Suppressor macrophage (primary cell): ENCODE measurements at places on chromosomes 7 and 10.

DNA sequence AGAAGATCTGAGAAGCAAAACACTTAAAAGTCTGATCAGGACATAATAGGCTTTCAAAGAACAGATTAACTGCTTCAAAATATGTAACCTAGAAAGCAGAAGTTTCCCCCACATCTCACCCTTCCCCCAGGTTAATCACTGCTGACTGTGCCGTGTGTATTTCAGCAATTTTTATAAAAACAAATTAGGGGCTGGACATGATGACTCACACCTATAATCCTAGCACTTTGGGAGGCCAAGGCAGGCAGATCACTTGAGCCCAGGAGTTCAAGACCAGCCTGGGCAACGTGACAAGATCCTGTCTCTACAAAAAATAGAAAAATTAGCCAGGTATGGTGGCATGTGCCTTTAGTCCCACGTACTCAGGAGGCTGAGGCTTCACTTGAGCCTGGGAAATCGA, 67.6 kb upstream of the GATA3 start:
- peak; percentile 6 for DNase-seq

DNA sequence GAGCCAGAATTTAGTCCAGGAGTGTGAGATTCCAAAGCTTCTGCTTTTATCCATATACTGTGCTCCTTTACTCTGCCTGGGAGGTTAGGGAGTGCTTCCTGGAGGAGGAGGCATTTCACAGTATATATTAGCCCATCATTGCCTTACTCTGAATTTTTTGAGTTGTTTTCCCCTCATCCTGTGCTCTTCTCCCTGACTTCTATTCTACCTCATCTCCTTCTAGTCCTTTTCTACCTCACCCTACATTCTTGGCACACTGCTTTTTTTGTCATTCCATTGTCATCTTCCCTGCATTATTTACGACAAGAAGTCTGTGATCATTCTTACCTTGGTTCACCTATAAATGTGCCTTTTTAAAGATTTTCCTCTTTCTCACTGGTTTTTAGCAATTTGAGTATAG, 21.3 kb downstream of the STK17A start:
- no peak for DNase-seq

DNA sequence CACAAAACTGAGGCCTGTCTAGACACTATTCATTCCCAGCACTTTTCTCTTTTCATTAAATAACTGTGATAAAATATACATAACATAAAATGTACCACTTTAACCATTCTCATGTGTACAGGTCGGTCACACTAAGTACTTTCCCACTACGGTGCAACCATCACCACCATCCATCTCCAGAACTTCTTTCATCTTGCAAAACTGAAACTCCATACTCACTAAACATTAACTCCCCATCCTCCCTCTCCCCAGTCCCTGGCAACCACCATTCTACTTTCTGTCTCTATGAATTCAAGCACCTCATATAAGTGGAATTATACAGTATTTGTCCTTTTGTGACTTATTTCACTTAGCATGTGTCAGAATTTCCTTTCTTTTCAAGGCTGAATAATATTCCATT, 53.0 kb downstream of the ARHGAP12 start:
- no peak for DNase-seq

GRCh38 chr7:93060025-93060424, 57.8 kb downstream of the SAMD9 start:
- DNase-seq: no peak

- DNase-seq: no peak
These were observed 150.7 kb upstream of the KLF14 start for GRCh38 chr7:130884437-130885417.

DNA sequence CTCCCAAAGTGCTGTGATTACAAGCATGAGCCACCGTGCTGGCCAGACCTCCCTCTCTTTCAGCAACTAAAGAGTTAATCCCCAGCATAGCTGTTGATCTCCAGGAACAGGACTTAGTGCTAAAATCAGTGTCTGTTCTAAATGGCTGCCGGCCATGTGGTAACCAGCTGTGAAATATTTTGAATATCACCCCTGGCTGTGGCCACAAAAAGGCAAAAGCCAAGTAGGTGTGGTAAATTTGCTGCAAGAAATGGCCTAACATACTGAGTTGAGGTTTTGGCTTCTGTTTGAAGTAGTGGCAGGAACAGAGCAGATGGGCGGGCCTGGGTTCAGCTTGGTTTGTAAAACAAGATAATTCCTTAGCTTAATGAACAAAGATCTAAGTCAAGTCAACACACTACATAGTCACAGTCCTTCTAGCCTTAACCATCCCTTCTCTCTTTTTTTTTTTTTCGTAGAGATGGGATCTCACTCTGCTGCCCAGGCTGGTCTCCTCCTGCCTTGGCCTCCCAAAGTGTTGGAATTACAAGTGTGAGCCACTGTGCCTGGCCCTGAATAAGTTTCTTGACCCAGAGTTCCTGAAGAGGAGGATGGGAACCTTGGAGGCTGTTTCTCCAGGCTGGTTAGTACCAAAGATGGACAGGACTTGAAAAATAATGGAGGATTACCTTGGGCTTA, 22.7 kb upstream of the AGFG2 start:
- DNase-seq: no peak

DNA sequence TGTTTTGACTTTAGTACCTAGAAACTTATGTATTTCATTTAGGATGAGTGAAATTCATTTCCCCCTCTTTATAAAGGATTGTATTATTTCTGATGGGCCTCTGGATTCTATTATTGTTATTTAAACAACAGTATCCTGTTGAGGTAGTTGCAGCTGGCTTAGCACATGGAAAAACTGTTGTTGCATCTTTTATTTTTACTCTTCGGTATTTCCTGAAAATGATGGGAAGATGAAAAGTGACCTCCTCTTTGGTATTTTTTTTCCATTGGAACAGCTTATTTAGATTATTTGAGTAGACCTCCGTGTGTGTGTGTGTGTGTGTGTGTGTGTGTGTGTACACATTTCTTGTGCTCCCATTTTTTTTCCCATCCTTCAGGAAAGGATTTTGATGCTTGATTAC, 129.8 kb downstream of the PRKG1 start:
- no peak for DNase-seq

GRCh38 chr10:3803927-3804741, 19.1 kb upstream of the KLF6 start:
- peak; percentile 72 for DNase-seq

GRCh38 chr7:155971180-155971770, 159.0 kb upstream of the SHH start:
- DNase-seq: no peak

DNA sequence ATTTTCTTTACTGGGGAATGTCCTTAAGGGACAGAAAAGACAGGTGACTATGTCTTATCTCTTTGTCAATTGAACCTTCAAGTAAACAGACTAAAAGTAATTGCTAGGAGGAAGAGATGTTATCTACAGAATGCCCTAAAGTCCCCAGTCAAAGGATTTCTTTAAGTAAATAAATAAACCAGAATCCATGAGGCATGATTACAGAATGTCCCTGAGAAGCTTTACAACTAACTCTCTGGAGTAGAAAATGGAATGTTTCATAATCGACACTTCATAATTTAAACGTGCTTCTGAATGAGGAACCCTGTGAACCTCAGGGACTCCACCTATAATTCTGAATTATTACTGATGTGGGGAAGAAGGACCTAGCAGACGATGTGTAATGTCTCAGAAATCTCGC, 187.9 kb upstream of the IMMP2L start:
- DNase-seq: no peak

DNA sequence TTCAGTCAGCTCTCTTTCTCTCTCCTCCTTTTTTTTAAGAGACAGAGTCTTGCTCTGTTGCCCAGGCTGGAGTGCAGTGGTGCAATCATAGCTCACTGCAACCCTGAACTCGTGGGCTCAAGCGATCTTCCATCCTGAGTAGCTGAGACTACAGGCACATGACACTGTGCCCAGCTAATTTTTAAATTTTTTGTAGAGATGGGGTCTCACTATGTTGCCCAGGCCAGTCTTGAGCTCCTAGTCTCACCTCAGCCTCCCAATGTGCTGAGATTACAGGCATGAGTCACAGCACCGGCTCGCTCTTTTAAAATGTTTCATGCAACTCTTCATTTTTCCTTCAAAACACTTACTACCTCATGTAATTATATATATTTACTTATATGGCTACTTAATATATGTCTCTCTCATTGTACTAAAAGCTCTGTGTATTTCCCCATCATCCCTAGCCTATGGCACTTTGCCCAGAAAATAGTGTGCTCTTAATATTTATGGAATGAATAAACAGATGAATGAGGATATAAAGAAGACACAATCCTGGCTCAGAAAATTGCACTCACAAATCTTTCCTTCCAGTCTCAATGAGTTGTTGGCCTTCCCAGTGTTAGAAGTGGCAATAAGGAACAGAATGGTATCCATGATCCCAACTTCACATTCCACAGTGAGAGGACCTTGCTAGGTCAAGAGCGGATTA, 33.9 kb downstream of the EBLN1 start:
- no peak for DNase-seq

DNA sequence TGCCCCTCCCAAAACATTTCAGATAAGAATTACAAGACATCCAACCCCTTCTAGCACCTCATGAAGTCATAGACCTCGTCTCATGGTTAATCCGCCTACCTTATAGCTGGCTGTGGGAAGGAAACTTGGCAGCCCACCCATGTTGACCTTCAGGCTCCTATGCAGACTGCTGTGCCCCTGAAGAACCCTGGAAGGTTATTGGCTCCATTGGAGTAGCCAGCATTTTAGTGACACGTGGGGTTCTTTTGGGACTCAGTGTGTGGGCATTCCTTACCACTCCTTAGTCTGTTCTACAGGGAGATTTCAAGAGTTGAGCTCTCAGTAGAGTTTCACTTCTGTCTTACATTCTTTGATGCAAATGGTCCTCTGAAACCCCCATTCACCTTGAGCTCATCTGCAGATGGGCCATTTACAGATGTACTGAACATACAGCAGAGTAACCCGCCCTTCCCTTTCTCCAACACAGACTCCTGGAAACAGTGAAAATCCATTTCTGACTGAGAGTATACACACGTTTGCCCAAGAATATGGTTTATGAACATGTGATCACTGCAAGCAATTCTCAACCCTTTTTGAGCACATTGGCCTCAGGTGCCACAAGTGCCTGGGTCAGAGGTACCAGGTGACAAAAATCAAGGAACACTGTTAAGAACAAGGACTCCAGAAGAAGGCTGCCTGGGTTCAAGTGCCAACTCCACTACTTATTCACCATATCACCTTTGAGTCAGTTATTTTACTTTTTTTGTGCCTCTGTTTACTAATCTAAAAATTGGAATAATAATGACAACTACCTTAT, 54.0 kb upstream of the HECW1 start:
- no peak for DNase-seq

- DNase-seq: peak; percentile 55
These were observed 3.4 kb upstream of the RASSF4 start for GRCh38 chr10:44956226-44956625.
